ENCODE measurements at places on chromosomes 7 and 10.

DNA sequence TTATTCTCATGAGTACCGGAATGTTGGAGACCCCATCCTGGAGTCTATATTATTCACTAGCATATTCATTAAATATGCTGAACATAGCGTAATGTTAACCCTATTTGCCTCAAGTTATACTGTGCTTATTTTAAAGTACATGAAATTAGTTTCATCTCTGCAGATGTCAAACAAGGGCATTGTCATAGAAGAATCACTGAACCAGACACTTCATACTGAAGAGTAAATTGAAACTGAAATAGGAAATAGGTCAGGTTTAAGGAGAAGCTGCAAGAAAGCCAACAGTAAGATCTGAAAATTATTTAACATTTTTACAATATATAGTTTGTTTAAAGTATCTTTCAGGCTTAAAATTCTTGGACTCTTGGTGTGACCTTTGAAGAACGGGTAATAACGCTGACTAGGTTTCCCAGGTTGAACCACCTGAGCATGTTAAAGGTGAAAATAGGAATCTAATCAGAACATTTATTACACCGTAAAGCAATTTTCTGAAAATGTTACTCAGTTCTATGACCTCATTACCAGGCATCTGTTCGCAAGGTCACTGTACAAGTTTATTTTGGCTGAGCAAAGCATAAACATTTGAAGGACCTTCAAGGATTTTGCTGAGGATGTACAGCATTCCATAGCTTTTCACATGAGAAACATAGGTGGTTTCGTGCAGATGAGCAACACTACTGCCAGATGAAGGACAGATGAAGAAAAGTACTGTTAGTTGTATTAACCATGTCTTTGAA lies 82.7 kb downstream of the REEP3 start:
- no peak for DNase-seq

GRCh38 chr10:29470355-29470705 lies 164.4 kb downstream of the SVIL start:
- DNase-seq = no peak

DNA sequence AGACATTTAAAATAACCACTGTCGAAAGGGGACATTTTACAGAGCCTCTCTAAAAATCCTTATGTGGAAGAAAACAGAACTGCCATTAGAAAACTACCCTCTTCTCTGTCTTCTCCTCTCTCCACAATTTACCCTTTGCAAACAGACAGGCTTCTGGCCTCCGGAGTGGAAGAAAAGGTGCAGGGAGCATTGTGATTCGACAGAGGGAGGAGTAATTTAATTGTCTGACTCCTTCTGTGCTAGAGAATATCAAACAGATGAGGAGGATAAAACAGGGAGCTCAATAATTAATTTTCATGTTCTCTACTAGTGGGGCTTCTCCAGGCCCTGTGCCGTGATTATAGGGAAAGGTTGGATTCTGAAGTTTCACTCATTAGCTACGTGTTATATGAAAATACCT lies 615.5 kb upstream of the MKI67 start:
- DNase-seq = no peak

- no peak for DNase-seq
Observed at GRCh38 chr7:45347804-45348203, 190.2 kb downstream of the RAMP3 start.

- DNase-seq = no peak
Observed at GRCh38 chr7:55078465-55079372, 59.9 kb downstream of the EGFR start.

DNA sequence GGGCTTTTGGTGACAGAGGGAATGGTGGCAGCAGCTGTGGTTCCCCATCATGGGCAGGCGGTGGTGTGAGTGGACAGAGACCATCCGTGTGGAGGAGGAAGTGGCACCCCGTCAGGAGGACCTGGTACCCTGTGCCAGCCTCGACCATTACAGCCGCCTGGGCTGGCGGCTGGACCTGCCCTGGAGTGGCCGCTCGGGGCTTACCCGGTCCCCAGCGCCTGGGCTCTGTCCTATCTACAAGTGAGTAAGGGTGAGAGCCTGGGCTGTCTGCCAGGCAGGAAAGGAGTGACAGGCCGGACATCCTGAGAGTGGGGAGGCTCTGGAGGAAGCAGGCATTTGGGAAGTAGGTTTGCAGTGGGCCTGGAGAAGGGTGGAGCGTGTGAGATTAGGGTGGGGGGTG lies 2.9 kb upstream of the ZNF467 start:
- no peak for DNase-seq

DNA sequence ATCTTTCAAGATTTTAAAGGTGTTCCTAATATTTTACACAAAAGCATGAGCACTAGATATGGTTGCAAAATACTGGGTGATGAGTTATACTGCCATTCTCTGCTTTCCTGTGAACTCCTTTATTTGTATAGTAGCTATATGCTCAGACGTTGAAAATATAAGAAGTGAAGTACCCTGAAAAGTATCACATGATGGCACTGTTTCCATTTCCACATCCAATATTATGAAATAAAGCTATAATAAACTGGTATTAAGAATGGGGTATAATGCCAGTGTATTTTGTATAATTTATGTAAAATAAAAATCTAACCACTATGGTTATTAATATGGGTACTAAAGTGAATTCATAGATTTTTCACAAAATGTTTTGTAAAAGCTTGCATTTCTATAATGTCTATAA lies 79.6 kb upstream of the FOXP2 start:
- DNase-seq = no peak

DNA sequence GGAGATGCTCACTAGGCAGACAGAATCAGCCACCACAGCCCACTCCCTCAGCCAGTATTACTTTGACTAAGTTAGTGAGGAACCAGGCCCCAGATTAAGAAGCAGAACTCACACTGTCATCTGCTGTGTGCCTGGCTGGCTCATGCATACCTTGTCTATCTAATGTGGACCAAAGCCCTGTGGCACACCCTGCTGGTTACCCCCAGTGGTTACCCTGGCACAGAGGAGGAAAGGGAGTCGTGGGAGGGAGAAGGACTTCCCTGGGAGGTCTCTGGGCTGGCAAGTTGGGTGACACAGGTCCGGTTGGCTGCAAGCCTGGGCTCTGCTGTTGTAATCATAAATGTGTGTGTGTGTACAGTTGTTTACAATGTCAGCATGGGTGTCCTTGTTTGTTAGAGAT lies 7.5 kb upstream of the SH2D4B start:
- DNase-seq = no peak

DNA sequence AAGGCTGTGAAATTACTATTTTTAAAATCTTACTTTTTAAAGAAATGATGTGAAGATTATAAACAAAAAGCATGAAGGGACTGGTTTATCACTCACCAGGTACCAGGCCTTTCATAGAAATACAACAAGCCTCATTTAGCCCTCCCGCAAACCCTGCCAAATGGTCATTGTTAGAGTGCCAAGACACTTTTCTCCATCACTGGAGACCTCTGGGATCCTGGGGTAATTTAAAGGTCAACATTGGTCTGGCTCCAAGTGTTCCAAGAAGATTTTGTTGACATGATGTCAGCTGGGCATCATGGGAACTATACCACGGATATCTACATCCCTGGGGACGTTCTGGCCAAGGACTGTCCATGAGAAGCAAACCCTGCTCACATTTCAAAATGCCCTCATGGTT lies 138.0 kb upstream of the FRMD4A start:
- no peak for DNase-seq

DNA sequence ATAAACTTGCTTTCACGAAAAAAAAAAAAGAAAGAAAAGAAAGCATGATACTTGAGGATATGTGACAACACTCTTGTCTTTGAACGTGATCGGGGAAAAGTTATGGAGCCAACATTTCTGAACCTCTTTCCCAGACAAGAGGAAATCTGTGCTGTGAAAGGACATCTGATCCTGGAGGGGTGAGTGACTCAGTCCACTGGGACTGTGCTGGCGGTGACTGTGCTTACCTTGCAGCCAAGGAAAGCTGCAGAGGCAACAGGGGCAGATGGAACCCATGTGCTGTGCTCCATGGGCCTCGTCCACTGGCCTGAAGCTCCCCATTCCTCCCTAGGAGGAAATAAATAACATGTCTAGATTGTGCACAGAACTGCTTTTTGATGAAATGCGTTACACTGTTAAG lies 116.5 kb upstream of the RAB11FIP2 start:
- no peak for DNase-seq

- no peak for DNase-seq
Observed at GRCh38 chr10:120041807-120042559, 149.5 kb downstream of the SEC23IP start.

- DNase-seq = no peak
Observed at GRCh38 chr7:27179503-27180430, 5.3 kb downstream of the HOXA11 start.

GRCh38 chr7:92652536-92652935 lies 62.3 kb upstream of the FAM133B start:
- no peak for DNase-seq

GRCh38 chr7:134856091-134856490 lies 76.7 kb downstream of the CALD1 start:
- no peak for DNase-seq

DNA sequence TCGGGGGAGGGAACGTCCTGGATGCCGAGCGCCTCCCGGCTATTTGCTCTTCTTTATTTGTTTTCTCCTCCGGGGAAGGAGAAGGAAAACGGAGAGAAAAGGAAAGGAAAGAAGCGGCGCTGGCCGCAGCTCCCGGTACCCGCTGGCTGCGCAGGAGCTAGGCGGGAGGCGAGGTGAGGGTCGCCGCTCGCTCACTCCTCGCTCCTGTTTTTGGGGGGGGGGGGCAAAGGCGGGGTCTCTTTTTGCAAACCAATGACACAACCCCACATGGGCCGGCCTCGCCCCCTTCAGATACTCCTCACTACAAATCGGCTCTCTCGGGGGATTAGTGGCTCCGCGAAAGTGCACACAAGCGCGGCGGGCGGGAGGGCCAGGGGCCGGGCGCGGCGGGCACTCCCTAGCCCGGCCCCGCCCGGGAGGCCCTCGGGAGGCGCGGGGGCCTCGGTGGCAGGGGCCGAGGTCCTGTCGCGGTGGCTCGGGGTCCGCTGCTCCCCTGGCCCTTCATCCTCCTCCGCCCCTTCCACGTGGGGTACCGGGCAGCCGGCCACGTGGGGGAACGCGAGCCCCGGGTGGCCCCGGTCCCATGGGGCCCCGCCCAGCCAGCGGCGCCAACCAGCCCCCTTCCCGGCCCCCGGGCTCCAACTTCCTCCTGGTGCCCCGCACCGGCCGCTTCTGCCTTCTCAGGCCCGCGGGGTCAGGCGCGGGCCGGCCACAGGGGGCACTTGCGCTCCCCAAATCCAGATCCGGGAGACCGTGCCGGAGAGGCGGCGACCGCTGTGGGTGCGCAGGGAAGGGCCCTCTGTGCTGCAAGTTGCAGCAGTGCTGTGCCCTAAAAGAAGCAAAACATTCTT lies 718 bp upstream of the CTBP2 start:
- DNase-seq = no peak

DNA sequence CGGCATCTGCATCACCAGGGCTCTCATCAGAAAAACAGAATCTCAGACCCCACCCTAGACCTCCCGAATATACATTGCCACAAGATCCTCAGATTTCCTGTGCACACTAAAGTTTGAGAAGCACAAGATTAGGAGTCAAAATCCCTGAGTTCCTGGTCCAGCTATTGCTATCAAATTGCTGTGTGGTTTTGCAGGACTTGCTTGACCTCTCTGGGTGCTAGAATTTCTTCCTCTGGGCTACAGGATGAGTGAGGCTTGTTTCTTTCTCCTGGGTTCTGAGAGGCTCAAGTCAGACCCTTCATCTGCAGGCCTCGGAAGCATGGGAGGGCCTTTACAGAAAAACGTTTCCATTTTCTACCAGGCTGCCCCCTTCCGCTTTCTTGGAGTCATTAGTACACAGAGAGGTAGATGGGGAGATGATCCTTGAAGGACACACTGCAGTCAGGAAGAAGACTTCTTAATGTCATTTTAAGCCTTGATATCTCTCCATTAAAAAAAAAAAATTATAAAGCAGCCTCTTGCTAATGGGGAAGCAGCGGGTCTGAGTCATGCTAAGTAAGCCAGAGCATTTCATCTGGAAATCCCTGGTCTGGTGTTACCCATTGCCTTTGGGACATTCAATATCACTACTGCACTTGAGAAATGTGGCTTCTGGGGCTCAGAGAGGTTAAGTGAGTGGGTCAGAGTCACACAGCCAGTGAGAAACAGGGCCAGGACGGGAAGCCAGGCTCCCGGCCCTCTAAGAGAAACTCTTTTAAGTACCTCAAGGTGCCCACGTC lies 173.5 kb downstream of the KCNMA1 start:
- no peak for DNase-seq

DNA sequence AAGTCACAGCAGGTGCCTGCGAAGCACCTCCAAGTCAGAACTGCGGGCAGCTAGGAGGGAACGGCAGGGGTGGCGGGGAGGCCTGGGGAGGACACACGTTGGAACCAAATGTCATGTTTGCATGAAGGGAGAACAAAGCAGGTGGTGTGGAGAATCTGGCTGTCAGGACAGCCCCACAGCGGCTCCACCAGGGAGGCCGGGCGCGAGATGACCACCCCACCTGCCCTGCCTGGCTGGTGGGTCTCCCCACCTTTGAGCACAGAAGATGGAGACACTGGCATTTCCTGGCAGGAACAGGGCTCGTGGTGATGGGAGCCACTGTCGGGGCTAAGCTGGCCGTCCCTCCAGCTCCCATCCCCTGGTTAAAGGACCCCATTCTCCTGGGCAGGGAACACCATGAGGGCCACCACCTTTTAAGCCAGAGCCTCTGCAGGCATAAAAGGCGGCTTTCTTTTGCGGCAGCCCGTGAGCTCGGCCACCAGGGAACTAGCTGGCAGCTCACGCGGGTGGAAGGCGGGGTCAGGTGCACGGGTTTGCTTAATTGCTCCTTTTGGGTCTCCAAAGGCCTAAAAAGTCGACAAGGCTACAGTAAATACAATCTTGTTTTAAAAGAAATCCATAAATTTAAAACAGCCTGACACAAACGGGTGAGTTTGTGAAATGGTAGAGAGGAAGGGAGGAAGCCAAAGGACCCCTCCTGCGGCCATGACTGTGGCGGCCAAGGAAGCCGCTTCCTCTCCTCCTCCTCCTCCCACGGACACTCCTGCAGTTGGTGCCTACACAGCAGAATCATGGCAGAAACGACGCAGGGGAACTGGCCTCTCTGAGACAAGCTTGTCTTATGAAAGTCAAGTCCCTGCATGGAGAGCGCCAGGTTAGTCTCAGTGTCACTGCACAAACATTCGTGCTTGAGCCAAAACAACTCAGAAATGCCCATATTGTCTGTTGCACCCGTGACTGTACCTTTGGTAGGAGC lies 213.8 kb downstream of the DNAJB6 start:
- DNase-seq = no peak

DNA sequence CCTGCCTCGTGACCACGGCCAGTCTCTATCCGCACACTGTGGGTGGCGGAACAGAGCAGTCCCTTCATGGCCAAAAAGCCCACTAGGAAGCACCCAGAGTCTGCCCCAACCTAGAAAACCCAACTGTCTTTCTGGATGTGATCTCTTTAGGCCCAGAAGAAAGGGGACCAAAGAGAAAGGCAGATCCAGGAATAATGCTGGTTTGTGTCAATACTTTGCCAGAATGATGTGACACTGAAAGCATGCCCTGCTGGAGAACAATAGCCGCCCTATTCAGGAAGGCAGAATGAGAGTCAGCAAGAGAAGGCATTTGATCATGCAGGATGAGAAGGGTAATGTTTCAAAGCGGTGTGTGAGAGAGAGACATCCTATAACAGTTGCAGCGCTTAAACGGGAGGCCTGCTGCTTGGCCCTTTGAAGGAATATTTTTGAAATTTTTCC lies 274.7 kb downstream of the USP6NL start:
- no peak for DNase-seq
